NCI-H2227 treated with DMSO at 0.1 percent for 48 hours (cell line): ENCODE measurements at places on chromosomes 16 and 17.

- DNase-seq: no peak
Observed at GRCh38 chr17:80847496-80848230, 144.0 kb upstream of the CHMP6 start.

GRCh38 chr17:57682701-57683100 is 62.4 kb downstream of the CCDC182 start:
- no peak for DNase-seq

DNA sequence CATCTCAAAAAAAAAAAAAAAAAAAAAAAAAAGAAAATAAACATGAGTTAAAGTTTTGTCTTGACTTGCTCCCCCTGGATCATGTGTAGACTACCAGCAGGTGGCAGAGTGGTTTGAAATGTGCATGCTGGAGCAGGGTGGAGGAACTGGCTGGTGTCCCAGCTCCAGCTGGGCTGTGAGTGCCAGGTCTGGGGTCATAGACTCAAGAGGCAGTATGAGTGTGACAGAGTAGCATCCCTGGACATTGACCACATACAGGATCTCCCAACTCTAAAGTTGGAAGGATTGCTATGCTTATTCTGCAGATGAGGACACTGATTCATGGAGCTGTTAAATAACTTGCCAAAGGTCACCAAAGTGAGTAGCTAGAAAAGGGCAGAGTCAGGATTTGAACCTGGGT is 198.0 kb upstream of the MPHOSPH6 start:
- DNase-seq: no peak

- no peak for DNase-seq
Observed at GRCh38 chr16:24523569-24523968, 15.8 kb upstream of the RBBP6 start.

GRCh38 chr17:10648956-10649355 is 8.2 kb downstream of the MYH3 start:
- DNase-seq: no peak

GRCh38 chr17:17356149-17356930 is 53.2 kb downstream of the NT5M start:
- peak; percentile 77 for DNase-seq

DNA sequence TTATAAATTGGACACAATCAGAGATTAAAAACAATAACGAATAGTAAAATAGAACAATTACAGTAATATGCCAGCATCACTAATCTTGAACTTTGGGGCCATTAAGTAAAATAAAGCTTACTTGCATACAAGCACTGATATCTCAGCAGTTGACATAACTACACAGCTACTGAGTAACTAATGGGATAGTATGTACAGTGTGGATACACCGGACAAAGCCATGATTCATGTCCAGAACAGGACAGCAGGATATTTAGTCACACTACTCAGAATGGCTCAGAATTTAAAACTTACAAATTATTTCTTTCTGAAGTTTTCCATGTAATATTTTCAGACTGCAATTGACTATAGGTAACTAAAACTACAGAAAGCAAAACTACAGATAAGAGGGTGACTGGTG is 427.5 kb downstream of the CDH13 start:
- no peak for DNase-seq

DNA sequence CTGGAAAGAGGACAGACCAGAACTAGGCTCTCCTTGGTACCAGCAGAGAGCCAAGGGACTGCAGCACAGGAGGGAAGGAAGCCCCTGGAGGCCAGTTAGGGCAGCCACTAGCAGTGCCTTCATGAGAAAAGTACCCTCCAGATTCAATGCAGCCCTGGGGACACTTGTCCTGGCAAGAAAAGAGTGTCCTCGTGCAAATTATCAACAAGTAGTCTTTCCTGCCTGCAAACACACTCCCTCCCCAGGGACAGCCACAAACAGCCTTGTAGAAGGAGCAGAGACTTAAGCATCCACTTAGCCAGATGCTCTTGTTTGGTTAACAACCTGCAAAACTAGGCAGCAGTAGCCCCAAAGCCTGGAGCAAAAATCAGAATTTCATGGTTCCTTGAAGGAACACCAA is 24.3 kb downstream of the CENPV start:
- DNase-seq: peak; percentile 5

- DNase-seq: no peak
Observed at GRCh38 chr16:9465161-9465560, 373.7 kb downstream of the HAPSTR1 start.

DNA sequence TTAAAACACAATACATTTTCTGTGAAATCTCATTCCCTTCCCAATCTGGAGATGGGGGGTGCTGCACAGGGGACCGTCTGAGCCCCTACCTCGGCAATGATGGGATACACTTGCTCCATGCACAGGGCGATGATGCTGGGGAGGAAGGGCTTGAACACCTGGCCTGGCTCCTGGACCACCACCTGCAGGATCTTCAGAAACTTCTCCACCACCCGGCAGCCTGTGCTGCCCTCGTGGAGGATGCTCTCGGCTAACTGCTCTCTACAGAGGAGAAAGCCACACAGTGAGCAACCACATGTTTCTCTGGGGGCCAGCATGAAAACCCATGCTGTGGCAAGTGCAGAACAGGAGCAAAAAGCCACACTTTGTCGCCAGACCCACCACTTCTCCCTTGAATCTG is 42.4 kb upstream of the GSG1L start:
- DNase-seq: no peak

DNA sequence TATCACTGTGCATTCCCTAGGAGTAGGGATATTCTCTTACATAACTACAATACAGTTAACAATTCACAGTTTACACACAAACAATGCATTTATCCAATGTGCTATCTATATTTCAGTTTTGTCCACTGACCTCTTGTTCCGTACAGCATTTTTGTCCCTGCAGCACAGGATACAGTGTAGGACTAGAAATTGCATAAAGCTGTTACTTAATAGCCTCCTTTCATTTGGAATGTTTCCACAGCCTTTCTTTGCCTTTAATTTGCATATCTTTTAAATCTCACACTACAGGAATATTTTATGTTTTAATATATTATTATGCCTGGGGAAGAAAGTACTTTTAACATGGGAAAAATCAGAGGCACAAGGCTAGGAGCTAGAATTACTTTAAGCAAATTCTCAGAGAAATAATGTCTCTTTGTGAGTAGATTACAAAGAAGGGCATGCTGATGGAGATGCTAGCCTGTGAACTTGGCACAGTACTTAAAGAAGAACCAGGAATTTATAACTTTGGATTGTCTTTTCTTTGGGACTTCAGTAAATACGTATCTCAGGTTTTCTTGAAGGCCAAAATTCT is 144.3 kb downstream of the ITFG1 start:
- DNase-seq: no peak

- no peak for DNase-seq
Observed at GRCh38 chr17:80210348-80211108, 9.6 kb downstream of the SGSH start.

GRCh38 chr16:80324371-80324770 is 216.4 kb upstream of the DYNLRB2 start:
- DNase-seq: no peak

DNA sequence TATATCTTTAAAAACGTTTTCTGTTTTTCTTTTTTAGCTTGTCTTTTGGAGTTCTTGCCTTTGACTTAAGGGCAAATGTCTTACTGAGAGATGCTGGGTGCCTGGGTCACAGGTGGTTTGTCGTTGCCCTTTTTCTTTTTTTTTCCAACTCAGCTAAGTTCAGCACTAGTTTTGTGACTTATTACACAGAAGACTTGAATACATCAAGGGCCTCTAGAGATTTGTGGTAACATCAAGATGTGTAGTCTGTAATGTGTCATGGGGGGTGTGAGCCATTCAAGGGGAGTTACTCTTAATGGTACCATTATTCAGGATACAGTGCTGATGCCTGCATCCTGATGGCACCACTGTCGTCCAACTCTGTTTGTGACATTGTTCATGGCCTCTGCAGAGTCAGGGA is 95.1 kb downstream of the PRKCA start:
- DNase-seq: no peak

GRCh38 chr16:78249056-78249455 is 149.6 kb downstream of the WWOX start:
- DNase-seq: no peak

- peak; percentile 77 for DNase-seq
Observed at GRCh38 chr16:53937161-53937880, 233.4 kb downstream of the FTO start.

DNA sequence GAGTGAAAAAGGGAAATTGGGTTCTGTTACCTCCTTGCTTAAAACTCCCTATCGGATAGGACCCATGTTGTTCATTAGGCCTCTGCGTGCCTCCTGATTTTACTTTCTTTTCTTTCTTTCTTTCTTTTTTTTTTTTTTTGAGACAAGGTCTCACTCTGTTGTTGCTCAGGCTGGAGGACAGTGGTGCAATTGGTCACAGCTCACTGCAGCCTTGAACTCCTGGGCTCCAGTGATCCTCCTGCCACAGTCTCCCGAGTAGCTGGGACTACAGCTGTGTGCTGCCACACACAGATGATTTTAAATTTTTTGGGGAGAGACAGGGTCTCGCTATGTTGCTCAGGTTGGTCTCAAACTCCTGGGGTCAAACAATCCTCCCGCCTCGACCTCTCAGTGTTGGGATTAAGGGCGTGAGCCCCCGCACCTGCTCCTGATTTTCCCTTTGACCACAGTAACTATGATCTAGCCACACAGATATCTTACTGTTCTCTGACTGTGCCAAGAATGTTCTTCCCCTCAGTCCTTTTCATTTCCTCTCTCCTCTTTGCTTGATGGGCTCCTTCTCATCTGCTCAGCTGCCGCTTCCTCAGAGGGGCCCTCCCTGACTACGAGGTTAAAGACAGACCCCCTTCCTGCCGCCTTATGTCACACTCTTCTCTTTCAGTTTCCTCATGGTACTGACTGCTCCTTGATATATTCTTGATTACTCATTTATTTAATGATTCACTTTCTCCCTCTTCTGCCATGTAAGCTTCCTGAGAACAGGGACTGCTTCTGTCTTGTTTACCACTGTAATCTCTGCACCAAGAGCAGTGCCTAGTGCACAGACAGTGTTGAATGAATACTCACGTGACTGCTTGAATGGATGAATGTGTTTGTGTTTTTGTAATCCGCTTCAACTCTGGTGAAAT is 44.3 kb downstream of the LCMT1 start:
- DNase-seq: no peak

DNA sequence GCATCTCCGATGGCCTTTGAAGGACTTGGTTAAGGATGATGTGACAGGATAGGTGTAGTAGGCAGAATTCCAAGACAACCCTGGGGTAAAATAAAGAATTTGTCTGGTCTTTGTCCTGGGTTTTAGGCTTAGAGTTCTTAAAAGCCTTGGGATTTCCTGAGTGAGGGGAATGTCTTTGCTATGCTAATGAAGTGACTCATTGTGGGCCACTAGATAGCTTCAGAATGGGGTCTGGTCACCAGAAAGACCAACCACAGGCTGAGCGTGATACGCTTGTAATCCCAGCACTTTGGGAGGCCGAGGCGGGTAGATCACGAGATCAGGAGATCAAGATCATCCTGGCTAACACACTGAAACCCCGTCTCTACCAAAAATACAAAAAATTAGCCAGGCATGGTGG is 182.8 kb upstream of the TOX3 start:
- DNase-seq: no peak

GRCh38 chr17:61251939-61252865 is 147.4 kb upstream of the TBX2 start:
- no peak for DNase-seq
